Ovary (tissue), 10 donors: ENCODE measurements at places on chromosomes 16 and 17. TPM values are rescaled to one million over a fixed set of nuclear protein-coding genes. Genes with fewer than 3 reads are reported as not detected.
A peak's percentile ranks its signal among the peaks of the same experiment; 100 is the strongest.

KRTAP3-1 gene
- not detected for total RNA-seq

IL32 gene
- 9.9 TPM for total RNA-seq

VPS35L gene
- 49.6 TPM for total RNA-seq

ITGB3 gene
- 2.6 TPM for total RNA-seq

GRCh38 chr16:13829697-13830299 is 90.2 kb upstream of the ERCC4 start:
- DNase-seq = no peak

DNA sequence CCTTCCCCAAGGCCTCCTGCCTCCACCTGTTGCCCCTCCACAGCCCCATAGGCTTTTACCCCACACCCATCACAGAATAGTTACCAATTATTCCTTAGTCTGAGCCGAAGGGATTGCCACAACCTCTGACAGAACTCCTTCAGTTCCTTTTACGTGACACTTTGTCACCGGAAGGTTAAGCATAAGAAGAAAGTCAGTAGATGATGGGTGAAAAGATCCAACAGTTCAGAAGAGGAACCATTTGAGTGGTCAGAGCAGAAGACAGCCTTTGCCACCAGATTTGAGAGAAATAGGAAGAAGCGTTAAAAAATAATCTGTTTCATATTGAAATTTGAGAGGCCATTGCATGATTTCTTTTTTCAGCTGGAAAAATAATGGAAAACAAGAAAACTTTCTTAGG is 1.2 kb downstream of the SRR start:
- DNase-seq = no peak

- DNase-seq = no peak
These were observed 55.7 kb upstream of the MRTFB start for GRCh38 chr16:14015461-14015860.

DNA sequence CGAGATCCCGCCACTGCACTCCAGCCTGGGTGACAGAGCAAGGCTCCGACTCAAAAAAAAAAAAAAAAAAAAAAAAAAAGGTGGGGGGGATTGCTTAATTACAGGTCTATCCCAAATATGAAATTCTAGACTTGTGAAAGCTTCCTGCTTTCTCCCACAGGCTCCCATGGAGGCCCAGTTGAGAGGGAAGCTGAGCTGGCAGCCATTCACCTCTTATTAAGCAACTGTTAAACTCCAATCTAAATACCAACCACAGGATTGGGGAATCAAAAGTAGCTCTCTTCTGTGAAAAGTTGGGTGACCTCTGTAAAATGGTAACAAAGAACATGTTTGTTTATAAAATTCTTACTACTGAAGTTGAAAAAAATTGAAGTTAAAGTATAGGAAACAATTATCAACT is 45.8 kb upstream of the STAC2 start:
- DNase-seq = no peak

GRCh38 chr17:57975044-57975443 is 13.0 kb downstream of the VEZF1 start:
- DNase-seq = no peak

- DNase-seq = no peak
These were observed 1.5 kb downstream of the PITPNM3 start for GRCh38 chr17:6554871-6555330.

GRCh38 chr16:86455116-86455515 is 55.2 kb upstream of the FOXF1 start:
- DNase-seq = no peak

GRCh38 chr17:3003296-3004149 is 59.9 kb downstream of the OR1D5 start:
- DNase-seq = peak; percentile 41

- no peak for DNase-seq
These were observed 87.8 kb downstream of the SPAG9 start for GRCh38 chr17:51032850-51033249.

DNA sequence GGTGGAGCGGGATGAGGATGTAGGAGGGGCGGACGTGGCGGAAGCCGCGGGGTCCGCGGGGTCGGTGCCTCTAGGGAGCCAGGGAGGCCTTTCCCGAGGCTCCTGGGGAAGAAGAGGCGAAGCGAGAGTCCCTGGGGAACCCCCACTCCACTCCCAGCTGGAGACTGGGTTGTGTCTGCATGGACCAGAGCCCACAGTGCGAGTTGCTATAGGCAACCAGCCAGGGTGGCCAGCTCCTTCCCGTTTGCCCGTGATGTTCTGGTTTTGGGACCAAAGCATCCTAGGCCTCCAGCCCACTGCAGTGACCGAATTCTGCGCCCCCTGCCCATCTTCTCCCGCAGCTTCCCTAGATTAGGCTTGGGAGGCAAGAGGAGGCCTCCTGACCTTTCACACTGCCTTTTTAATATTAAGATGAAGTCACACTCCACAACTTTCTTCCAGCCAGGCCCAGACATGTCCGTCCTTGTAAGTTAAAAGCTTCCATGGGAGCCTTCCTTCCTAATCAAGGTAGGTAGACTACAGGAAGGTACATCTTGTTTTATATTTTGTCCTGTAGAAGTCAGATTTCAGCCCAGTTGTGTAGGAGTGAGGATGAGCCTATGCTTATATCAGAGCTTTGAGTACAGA is 469 bp downstream of the AMZ2 start:
- DNase-seq = peak; percentile 85

GRCh38 chr17:77146882-77147281 is 6.1 kb downstream of the SEC14L1 start:
- DNase-seq = no peak

GRCh38 chr16:8575399-8575798 is 14.9 kb downstream of the TMEM114 start:
- no peak for DNase-seq
